ENCODE measurements at places on chromosomes 12 and 14. TPM values are rescaled to one million over a fixed set of nuclear protein-coding genes. Genes with fewer than 3 reads are reported as not detected.

The E2F7 gene
- 5.2 TPM for total RNA-seq

The RAPGEF3 gene
- 13.6 TPM for total RNA-seq

The PTCSC3 gene
- total RNA-seq = not detected

The SDR9C7 gene
- total RNA-seq = 0.38 TPM

The SMIM10L1 gene
- total RNA-seq = 11.3 TPM

The KRT5 gene
- total RNA-seq = 182 TPM

The KRT74 gene
- total RNA-seq = not detected

The KLRC1 gene
- 0.27 TPM for total RNA-seq

The PLXNC1 gene
- total RNA-seq = 73.7 TPM

The RBM25 gene
- 108 TPM for total RNA-seq

The SVOP gene
- total RNA-seq = 21.6 TPM

The GDF3 gene
- not detected for total RNA-seq

The SPIC gene
- not detected for total RNA-seq

The HEATR5A gene
- total RNA-seq = 47.5 TPM

The OR6C2 gene
- total RNA-seq = not detected

The AQP5 gene
- total RNA-seq = 82.5 TPM

The IFNG-AS1 gene
- total RNA-seq = 4.9 TPM

The SCN8A gene
- total RNA-seq = 33.6 TPM

The BCAT1 gene
- total RNA-seq = 66.6 TPM

The FZD10 gene
- total RNA-seq = 4.5 TPM

The MAP3K9 gene
- total RNA-seq = 9.7 TPM

The LRRC10 gene
- total RNA-seq = not detected

The TMTC2 gene
- total RNA-seq = 121 TPM

The ANO2 gene
- total RNA-seq = 94.8 TPM

The IL22 gene
- total RNA-seq = not detected

The NEUROD4 gene
- total RNA-seq = 367 TPM

The SOX5 gene
- total RNA-seq = 72.7 TPM

The OR10A7 gene
- not detected for total RNA-seq

The BORCS5 gene
- total RNA-seq = 23.9 TPM

The SLC8A3 gene
- 12.2 TPM for total RNA-seq

The NANOG gene
- total RNA-seq = not detected

The ABCD2 gene
- 5.6 TPM for total RNA-seq

The GPRC5D gene
- not detected for total RNA-seq

The DDN gene
- 1.0 TPM for total RNA-seq

The CLEC7A gene
- 5.1 TPM for total RNA-seq

The TMEM63C gene
- total RNA-seq = 1.6 TPM

The CLEC2A gene
- total RNA-seq = 1.1 TPM

The LMNTD1 gene
- not detected for total RNA-seq

The FAM222A gene
- 25.1 TPM for total RNA-seq

The PPP4R3A gene
- 142 TPM for total RNA-seq

The KRT79 gene
- total RNA-seq = 0.66 TPM

The KRT6B gene
- 1.2 TPM for total RNA-seq

The DUSP16 gene
- 46.8 TPM for total RNA-seq

The TSHR gene
- total RNA-seq = 0.88 TPM

The SYNJ2BP gene
- total RNA-seq = 33.1 TPM

The RIPK3 gene
- total RNA-seq = 4.4 TPM

Data from camera-type eye (tissue), 1 donor.